WTC11 (cell line): ENCODE measurements at places on chromosomes 6 and 20. TPM values are rescaled to one million over a fixed set of nuclear protein-coding genes. Genes with fewer than 3 reads are reported as not detected.

RBM24 gene
- 0.48 to 0.63 TPM (median 0.57 TPM) in 3 replicates for total RNA-seq

DNA sequence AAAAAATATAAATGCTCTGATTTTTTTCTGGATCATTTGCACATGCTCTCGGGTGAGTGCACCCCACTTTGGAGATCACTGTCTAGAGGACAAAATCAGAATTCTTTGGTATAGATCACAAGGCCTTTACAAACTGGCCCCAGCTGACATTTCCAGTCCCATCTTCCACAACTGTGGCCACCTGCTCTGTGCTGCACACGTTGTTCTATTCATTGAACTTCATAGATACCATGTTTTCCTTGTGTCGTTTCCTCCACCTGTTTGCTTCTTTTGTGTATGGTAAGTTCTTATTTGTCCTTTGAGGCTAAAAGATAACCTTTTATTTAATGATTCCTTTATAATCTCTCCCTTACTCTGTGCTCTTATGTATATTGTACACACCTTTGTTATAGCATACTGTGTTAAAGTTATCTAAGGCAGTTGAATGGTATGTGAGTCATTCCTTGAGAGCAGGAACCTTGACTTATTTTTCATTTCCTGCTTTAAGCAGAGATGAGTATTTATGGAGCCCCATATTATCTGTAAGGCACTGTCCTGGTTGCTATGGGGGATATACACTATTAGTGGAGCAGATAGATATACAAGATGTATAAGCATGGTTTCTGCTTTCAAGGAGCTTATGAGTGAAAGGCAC is 12.0 kb upstream of the SLC17A5 start:
- DNase-seq = no peak

DNA sequence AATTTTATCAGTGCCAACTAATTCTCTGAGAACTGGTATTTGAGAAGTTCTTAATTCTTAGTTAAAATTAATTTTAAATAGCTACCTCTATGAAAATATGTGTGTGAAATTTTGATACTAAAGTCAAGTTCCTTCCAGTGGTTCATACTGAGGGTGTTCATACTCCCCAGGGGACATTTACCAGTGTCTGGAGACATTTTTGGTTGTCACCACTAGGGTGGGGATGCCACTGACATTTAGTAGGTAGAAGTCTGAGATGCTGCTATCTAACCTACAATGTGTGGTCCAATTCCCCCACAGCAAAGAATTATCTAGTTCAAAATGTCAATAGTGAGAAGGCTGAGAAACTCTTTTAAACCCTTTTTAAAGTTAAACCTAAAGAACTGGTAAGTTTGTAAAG is 463.8 kb downstream of the ADGRB3 start:
- no peak for DNase-seq

SLC4A11 gene
- 30.4 to 39.5 TPM (median 34.5 TPM) in 3 replicates for total RNA-seq

- DNase-seq = no peak
Observed at GRCh38 chr6:142738035-142738396, 207.0 kb downstream of the HIVEP2 start.

BCAS1 gene
- 0.11 to 0.25 TPM (median 0.18 TPM) in 3 replicates for total RNA-seq

- DNase-seq = no peak
Observed at GRCh38 chr6:5219011-5219691, 41.6 kb downstream of the LYRM4 start.

DNA sequence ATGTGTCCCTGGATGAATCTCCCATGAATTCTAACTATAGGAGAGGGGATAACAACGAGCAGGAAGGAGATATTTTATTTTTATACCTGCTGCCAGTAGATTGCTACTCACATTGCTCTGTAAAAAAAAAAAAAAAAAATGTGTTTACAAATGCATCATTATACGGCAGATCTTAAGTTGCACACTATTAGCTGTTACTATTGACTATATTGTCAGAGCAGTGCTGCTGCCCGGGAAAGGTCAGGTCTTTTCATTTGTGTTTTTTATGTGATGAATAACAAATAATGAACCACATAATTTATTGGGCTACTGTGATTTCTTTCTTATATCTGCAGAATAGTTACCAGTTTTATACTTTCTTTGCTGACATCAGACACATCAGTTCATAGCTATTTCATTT is 393.3 kb downstream of the C6orf118 start:
- no peak for DNase-seq

- no peak for DNase-seq
Observed at GRCh38 chr6:133644548-133644891, 244.4 kb upstream of the TCF21 start.

TMC2 gene
- not detected in 3 replicates for total RNA-seq

HLA-DPA1 gene
- total RNA-seq = 4.4 to 5.4 TPM (median 4.9 TPM) in 3 replicates

DNA sequence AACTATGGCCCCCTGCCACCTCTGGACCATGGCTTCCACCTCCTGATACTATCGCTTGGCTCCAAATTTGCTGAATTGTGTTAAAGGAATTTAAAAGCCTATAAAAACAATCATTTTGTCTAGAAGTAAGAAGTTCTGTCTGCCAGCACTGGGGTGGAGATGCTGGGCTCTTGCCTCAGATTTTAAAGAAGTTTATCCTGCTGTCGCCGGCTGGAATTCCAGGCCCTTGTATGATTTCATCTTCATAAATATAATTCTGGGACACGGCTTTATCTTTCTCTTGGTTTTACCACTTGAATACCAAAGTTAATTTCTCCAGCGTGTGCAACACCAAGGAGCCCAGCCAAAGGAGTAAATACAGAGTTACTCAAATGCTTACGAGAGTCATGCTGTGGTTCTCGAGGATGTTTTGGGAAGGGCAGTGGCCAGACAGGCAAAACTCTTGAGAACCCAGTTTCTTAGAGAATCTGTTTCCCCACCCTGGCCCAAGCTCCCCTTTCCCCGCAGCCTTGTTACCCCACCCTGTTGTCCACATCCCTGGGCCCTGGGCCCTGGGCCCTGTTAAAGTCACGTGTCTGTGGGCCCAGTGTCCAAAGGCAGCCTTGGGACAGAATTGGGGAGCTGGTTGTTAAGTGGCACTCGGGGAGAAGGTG is 31.9 kb downstream of the C6orf89 start:
- no peak for DNase-seq

- DNase-seq = no peak
Observed at GRCh38 chr6:50829898-50830444, 11.3 kb downstream of the TFAP2B start.

GRCh38 chr6:101876431-101876830 is 482.9 kb downstream of the GRIK2 start:
- no peak for DNase-seq

DNA sequence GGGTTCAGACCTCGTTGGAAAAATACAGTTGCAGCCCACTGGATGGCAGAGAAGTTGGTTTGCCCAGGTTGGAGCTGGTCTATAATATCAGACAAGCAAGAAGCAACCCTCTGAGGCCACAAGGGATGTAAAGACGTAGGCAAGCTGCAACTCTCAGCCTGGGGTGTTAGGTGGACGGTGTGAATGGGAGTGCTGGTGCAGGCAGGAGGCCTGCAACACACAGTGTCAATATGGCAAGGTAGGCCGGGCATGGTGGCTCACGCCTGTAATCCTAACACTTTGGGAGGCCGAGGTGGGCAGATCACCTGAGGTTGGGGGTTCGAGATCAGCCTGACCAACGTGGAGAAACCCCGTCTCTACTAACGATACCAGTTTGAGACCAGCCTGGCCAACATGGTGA is 10.5 kb downstream of the VPS16 start:
- no peak for DNase-seq

DNA sequence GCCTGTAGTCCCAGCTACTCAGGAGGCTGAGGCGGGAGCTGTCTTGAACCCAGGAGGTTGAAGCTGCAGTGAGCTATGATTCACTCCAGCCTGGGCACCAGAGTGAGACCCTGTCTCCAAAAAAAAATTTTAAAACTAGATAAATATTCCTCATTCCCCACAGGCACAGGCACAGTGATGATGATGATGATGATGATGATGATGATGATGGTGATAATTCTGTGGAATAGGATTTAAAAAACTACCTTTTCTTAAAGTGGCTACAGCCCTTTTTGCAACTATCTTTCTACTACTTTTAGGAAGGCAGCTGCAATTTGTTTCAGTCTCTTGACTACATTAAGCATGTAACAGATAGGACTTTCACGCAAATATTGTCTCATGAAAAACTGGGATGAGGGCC is 76.6 kb upstream of the SCAF8 start:
- DNase-seq = no peak

GRCh38 chr20:32792731-32793458 is 26.9 kb upstream of the MAPRE1 start:
- no peak for DNase-seq

GRCh38 chr20:53898556-53898931 is 171.8 kb downstream of the BCAS1 start:
- no peak for DNase-seq

- DNase-seq = no peak
Observed at GRCh38 chr6:164478426-164478825, 831.0 kb downstream of the C6orf118 start.

TIAM2 gene
- 15.1 to 19.2 TPM (median 16.9 TPM) in 3 replicates for total RNA-seq

DNA sequence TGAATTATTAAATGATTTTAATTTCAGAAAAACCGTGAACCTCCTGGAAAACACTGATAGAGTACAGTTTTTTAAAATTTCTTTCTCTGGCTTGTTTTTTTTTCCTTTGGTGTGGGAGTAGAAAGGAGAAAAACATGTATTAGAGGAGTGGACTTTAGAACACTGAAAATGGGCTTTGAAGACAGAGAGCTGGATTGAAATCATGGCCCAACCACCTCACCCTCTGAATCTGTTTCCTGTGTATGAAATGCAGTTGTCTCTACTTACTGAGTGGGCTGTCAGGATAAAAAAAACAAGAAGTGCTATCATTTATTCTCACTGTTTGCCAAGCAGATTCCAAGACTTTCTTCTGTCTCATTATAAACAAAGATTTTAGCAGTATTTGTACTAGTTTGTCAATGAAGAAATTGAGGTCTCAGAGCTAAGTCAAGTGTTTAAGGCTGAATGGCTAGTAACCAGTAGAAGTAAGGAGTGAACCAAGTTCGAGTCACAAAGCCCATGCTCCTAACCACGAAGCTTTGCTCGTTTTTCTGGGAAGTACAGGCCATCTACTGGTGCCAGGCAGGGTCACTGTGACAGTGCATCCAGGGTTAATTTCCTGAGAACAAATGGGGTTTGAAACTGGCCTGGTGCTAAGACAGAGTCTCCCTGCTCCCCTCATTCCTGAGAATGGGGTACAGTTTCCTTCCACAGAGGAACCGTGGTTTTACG is 256.4 kb downstream of the TMEM242 start:
- no peak for DNase-seq

DNA sequence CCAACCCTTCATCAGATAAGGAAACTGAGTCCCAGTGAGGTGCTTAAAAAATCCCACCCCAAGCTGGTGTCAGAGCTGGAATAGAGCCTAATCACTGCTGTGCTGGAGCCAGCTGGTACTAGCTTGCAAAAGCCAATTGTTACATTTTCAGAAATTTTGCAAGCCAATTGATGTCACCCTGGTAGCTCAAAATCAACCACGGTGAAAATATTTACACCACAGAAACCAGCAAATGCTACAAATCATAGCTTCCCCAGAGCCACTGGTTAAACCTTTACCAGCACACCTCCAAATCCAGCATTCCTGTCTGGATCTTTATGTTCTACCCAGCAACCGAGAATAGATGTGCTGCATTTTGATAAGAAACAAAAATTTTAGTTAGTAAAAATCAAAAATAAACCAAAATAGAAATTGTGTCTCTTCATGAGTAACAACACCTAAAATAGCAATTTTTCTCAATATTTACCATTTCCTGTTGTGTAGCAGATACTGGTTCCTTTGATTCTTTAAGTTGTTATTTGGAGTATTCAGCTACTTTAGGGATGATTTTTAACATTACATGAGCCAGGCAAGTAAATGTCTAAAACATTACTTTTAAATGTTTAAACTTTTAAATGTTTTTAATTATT is 7.2 kb upstream of the LCA5 start:
- DNase-seq = no peak

PRSS16 gene
- total RNA-seq = 18.5 to 21.1 TPM (median 19.3 TPM) in 3 replicates

GRCh38 chr6:133644892-133645619 is 243.9 kb upstream of the TCF21 start:
- DNase-seq = no peak

DNA sequence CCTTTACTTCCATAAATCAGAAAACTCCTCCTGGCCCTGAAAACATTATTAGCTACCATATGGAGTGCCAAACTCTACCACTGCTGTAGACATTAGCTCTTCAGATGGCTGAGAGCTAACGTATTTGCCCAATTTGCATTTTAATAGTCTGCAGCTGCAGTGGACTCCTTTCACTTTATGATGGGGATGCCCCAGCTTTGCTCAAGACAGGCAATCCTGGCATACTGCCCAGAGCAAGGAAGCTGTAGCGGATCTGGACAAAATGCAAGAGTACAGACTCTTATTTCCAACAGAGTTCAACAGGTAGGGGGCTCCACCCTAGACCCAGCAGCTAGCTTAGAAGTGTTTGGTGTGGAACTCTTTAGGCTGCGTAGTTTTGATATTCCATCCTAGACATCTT is 246.7 kb downstream of the FOXC1 start:
- no peak for DNase-seq

LTB gene
- total RNA-seq = 1.0 to 1.5 TPM (median 1.3 TPM) in 3 replicates

- DNase-seq = no peak
Observed at GRCh38 chr6:22789315-22789714, 219.9 kb downstream of the HDGFL1 start.

DNA sequence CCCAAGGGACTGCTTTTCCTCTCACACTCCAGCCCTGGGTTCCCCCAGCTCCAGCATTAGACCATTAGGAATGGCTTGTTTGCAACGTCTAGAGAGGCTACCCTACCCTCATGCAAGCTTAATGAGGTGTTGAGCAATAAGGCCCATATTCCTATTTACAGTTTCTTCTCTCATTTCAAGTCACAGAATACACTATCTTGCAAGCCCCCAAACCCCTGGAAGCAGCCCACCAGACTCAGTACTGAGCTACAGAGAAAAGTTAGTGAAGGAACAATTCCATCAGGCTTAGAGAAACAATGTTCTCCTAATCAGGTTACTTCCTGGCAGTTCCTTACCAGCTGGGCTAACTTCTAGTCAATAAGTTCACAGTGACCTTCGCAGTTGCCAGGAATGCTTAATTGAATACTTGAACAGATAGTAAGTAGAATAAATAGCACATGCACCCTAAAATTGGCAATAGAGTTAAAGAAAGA is 606.5 kb upstream of the NOX3 start:
- no peak for DNase-seq

MEP1A gene
- total RNA-seq = 0.09 TPM in 1 of 3 replicates, not detected in the others

DZANK1 gene
- 6.1 to 8.2 TPM (median 7.7 TPM) in 3 replicates for total RNA-seq

- no peak for DNase-seq
Observed at GRCh38 chr6:111871725-111872400, 1.4 kb downstream of the FYN start.

GRCh38 chr6:119289651-119290050 is 59.9 kb downstream of the MAN1A1 start:
- no peak for DNase-seq

BPIFA1 gene
- not detected in 3 replicates for total RNA-seq

DNA sequence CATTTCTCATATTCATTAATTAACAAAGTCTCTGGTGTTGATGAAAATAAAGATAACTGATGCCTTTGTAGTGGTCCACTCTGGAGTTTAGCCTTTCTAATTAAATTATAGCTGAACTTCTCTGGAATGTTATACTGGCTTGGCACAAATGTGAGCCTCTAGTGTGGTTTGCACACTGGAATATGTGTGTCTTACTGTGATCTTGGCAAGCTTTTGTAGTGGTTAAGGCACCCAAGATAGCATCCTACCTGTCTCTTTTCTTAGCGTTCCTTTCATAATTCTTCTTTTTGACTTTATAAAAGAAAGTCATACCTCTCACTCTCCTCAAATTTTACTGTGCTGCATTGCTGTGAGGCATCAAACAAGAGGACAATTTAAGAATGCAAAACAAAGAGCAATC is 107.4 kb downstream of the UTRN start:
- no peak for DNase-seq

GRCh38 chr6:109235481-109236038 is 140.3 kb downstream of the CEP57L1 start:
- no peak for DNase-seq
